ENCODE measurements at places on chromosomes 7 and 10.

GRCh38 chr10:79178614-79179163 lies 109.9 kb downstream of the ZMIZ1 start:
- DNase-seq = no peak

- peak; percentile 58 for DNase-seq
These were observed 55.4 kb downstream of the SLC37A3 start for GRCh38 chr7:140342727-140343514.

DNA sequence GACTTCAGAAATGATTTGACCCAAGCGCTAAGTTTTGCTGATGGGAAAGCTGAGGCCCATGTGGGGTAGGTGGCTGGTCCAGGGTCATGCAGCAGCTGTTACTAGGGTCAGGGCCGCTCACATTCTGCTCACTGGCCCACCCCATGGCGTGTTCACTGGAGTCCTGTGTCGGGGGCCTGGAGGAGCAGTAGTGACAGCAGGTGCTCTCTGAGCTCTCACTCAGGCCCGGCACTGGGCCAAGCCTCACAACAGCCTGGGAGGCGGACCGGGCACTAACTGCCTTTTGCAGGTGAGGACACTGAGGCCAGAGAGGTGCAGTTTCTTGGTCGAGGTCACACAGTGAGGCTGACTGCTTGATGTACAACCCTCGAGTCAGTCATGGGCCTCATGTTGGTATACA lies 82.7 kb downstream of the GLRX3 start:
- DNase-seq = no peak

DNA sequence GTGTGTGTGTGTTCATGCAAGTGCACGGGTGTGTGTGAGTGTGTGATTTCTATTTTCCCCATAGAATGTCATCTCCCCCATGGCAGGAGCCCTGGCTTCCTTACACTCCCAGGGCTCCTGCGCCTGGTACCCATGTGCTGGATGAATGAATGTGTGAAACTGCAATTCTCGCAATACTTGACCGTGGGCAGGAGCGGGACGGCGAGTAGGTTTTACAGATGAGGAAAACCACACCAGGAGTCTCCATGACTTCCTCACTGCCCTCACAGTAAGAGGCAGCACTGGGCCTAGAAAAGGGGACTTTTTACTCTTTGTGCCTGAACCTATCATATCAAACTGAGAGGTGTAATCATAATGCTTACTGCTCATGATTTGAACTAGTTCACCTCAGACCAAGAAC lies 167.6 kb upstream of the FRMD4A start:
- no peak for DNase-seq

DNA sequence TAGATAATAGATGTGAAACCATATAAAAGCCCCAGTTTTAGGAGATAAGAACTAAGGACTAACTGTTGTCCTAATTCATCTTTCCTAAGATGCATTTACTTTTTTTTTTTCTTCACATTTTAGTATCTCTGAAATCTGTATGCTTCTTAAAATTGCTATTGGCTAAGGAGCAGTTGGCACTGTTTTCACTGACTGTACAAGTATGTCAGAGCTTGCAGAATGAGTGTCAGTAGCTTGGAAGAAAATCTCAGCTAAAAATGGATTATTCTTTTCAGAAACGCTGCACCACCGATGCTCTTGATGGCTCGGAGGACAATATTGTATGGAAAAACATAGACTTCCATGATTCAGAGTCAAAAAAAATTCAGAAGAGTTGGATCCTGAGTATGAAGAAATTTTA lies 91.1 kb upstream of the DNAJB12 start:
- no peak for DNase-seq

- no peak for DNase-seq
These were observed 24.6 kb downstream of the DYNC2I1 start for GRCh38 chr7:158880973-158881372.

GRCh38 chr7:20358762-20359282 lies 28.1 kb downstream of the ITGB8 start:
- DNase-seq = no peak

GRCh38 chr7:36707465-36707864 lies 16.8 kb downstream of the AOAH start:
- no peak for DNase-seq

GRCh38 chr7:2539031-2539911 lies 16.1 kb downstream of the BRAT1 start:
- DNase-seq = no peak

- DNase-seq = peak; percentile 85
These were observed 68.4 kb downstream of the CDC123 start for GRCh38 chr10:12264204-12264940.

- DNase-seq = no peak
These were observed 175.7 kb downstream of the LRRN3 start for GRCh38 chr7:111266613-111267012.
